Activated CD8-positive, alpha-beta T cell treated with anti-CD3 and anti-CD28 coated beads, Interleukin-2, amount 10 ng/mL, durations not matched to agents 7 days and 5 days (primary cell): ENCODE measurements at places on chromosomes 11 and 22.

GRCh38 chr22:49693416-49693815, 134.3 kb downstream of the BRD1 start:
- DNase-seq, result no peak

DNA sequence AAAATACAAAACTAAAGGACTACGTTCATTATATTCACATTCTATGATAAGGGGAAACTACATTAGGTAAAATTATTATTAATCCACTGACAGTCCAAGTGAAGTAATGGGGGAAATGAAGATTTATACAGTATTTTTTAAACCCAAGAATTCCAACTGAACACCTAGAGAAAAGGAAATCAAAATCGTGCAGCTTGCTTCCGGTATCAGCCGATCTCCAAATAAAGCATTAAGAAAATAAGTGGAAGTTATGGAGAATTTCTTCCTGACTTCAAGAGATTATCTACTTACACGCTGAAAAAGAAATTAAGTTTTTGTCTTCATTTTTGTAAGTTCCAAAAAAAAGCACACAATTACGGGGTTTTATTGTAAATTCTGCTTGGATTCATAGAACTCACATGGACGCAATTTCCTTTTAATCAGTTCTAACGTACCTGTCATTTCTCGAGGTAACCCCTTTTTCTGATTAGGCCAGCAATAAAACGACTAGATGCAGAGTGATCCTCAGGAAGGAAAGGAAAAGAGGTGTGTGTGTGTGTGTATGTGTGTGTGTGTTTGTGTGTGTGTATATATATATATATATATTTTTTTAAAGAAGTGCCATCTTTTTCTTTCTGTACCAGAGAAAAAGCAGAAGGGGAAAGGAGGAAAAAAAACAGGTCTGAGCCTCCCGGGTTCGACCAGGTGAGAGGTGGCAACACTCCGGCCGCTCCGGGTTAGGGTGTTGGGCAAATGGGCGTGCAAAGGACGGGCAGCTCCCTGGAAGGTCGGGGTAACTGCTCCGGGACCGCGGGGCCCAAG, 1.1 kb downstream of the ZBTB44 start:
- DNase-seq, result no peak

DNA sequence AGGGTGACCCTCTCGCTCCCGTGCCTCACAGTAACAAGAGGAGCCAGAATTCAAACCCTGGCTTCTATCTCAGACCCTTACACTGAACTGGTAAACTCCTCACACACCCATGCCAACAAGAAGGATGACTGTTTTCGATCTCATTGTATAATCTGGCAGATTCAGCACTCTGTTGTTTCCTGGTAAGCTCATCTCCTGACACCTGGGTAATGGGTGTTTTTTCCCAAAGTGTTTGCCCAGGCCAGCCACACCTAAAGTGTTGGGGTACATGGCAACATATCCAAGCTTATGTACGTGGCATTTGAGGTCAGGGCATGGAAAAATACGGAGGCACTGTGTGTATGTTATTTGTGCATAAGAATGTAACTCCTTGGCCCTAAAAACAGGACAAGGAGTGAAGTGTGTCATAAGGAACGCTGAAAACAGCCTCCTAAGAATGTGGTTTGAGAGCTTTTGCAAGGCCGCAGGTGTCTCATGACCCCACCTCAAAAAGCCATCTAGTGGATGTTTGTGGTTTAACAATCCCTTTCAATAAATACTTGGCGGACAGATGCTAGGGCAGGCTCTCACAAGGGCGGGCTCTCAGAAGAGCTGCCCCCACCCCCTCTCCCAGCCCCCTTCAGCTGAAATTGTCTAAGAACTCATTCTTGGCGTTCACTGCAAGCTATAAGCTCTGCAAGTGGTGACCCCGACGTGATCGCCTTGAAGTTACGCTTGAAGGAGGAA, at the start of gene MS4A15:
MS4A15 (plus strand) TSS at position 561 of the 726 bp plus-strand sequence. CDS start 6,867 bp downstream, outside the sequence.
- peak; percentile 23 for DNase-seq

- DNase-seq, result no peak
These were observed 179.0 kb upstream of the PLET1 start for GRCh38 chr11:112439614-112440013.

DNA sequence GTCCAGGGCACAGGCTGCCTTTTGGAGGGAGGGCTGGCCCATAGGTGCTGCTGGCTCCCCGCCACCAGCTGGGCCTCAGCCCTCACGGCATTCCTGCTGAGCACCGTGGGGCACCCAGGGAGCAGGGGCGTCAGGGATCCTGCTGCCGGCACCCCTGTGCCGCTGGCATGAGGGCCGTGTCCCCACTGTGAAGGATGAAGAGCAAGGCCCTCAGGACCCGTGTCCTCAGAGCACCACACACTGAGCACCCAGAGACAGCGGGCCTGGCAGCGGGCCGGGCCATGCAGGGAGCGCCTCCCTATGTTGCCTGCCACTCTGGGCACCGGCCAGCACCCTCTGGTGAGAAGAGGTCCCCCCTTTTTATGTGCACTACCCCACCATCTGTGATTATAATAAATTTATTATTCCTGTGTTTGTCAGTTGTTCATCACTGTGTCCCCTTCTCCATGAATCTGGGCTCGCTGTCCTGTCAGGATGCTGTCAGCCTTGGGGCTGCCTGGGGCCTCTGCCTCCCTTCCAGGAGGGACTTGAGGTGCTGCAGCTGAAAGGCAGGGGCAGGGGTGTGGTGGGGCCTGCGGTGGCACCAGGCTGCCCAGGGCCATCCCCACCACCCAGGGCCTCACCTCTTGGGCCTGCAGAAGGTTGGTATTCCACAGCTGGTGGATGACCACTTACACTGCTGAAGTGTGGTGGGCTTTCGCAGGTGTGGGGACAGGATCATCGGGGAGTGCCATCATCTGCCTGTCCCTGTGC, 80.0 kb downstream of the MED15 start:
- no peak for DNase-seq

- no peak for DNase-seq
These were observed 171.7 kb downstream of the DBX1 start for GRCh38 chr11:19988598-19988997.

DNA sequence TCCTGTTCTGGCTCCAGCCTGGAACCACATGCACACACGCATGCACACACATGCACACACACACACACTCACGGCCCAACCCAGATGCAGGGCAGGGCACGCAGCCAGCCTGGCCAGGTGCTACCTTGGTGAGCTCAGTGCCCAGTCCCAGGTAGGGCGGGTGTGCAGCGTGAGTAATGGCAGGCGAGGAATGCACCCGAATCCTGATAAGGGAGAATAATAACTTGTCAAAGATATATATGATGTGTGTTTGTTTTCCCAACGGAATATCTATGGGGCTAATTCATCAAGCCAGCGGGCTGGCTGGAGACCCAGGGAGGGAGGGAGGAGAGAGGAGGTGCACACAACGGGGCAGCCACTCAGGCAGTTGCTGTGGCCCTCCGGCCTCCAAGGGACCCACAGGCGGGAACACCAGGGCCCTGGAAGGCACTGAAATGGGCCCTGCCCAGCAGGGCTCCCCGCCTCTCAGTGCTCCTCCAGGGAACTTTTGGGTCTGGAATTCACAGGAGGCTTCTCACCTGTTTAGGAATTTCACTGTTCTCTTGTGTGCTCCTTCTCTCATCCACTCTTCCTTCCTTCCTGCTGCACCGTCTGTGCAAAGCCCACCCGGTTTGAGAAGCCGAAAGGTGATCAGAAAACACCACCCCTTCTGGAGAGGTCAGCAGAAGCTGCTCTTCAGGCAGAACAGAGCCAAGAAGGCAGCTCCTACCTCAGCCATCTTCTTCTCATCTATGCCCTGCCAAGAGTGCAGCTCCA, 79.0 kb downstream of the BUD13 start:
- DNase-seq, result no peak

DNA sequence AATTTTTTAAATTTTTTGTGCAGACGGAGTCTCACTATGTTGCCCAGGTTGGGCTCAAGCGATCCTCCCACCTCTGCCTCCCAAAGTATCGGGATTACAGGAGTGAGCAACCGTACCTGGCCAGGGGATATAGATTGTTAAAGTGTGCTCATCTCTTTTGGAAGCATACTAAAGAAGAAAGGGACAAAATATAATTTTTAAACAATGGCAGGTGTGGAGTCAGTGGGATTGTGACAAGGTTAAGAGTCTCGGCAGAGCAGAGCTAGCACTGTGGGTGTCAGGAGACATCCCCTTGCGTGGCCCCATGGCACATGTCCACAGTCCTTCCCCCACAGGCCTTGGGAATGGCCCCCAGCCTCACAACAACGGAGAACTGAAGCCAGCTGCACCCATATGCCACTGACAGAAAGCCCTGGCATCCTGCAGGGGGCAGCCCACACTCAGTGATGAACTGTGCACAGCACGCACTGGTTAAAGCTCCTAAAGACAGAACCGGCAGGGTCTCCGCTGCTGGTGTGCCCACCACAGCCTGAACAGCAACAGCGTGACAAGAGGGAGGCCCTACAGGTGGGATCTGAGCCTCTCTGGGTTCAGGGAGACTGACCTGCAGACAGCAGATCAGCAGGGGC, 29.9 kb downstream of the SERPIND1 start:
- DNase-seq, result peak; percentile 54

DNA sequence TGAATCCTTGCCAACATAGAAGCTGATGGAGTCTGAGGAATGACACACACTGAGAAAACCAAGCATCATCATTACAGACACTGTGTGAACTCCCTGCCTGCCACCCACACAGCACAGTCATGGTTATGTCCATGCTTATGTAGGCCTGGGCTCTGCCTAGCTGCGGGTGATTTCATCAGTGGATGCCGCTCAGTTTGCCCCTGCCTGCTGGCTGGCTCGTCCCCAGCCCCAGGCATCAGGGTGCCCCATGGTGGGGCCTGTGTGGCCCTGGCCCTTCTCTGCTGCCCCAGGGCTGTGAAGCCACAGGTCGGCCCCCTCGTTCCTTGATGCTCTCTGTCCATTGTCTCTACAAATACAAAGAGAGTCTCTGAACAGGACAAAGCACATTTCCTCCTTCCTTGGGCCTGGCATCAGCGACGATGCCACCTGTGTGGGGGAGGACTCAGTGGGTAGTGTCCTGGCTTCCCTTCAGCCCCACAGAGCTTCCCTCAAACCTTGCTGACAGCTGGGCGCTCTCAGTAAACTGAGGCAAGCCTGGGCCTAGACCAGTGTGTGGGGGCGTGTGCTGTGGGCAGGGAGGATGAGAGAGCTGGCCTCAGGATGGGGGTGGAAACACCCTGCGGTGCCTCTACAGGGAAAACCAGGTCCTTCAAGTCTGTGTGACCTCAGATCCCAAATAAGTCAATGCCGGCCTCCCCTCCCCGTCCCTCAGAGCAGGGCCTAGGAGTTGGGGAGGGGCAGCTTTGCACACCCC, 20.0 kb upstream of the TUB start:
- DNase-seq, result no peak

- no peak for DNase-seq
These were observed 6.4 kb upstream of the JAM3 start for GRCh38 chr11:134062265-134063123.

- no peak for DNase-seq
These were observed 3.0 kb upstream of the SSH3 start for GRCh38 chr11:67300256-67300755.

- no peak for DNase-seq
These were observed 35.6 kb downstream of the SIK2 start for GRCh38 chr11:111637885-111638284.

GRCh38 chr11:5307256-5308019, 5.7 kb upstream of the OR51B4 start:
- DNase-seq, result no peak

DNA sequence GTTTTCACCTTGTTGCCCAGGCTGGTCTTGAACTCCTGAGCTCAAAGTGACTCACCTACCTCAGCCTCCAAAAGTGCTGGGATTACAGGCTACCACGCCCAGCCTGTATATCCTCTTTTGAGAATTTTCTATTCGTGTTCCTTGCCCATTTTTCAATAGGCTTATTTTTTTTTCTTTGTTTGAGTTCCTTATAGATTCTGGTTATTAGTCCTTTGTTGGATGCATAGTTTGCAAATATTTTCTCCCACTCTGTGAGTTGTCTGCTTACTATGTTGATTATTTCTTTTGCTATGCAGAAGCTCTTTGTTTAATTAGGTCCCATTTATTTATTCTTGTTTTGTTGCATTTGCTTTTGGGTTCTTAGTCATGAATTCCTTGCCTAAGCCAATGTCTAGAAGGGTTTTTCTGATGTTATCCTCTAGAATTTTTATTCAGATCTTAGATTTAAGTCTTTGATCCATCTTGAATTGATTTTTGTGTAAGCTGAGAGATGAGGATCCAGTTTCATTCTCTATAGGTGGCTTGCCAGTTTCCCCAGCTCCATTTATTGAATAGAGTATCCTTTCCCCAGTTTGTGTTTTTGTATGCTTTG, 17.7 kb upstream of the ZBED5 start:
- no peak for DNase-seq

DNA sequence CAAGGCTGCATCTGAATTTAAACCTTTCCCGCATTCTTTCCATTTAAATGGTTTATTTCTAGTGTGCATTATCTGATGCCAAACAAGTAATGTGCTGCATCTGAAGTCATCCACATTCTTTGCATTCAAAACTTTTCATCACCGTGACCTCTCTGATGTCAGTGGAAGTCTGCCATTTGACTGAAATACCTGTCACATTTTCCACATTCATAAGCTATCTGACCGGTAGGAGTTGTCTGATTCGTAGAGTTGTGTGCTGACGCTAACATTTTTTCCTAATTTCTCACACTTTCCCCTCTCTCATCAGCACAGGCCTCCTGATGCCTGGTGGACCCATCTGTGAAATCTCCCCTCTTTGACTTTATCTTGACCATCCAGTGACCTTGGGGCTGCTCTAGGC, 79.9 kb upstream of the BARX2 start:
- DNase-seq, result no peak

GRCh38 chr22:43521716-43522115, 109.9 kb downstream of the MPPED1 start:
- no peak for DNase-seq

GRCh38 chr11:12716816-12717215, 42.6 kb downstream of the TEAD1 start:
- no peak for DNase-seq

- DNase-seq, result peak; percentile 68
These were observed 63.9 kb downstream of the MYO7A start for GRCh38 chr11:77191823-77192495.

- peak; percentile 63 for DNase-seq
These were observed 581 bp upstream of the EIF3L start for GRCh38 chr22:37848587-37849088.

GRCh38 chr11:93532806-93533205, 10.4 kb downstream of the SMCO4 start:
- no peak for DNase-seq

GRCh38 chr11:132779497-132779896, 752.8 kb downstream of the OPCML start:
- no peak for DNase-seq

GRCh38 chr22:40451210-40451609, 80.8 kb downstream of the SGSM3 start:
- peak; percentile 42 for DNase-seq

GRCh38 chr11:64864135-64864472, 14.3 kb downstream of the EHD1 start:
- DNase-seq, result no peak

- DNase-seq, result no peak
These were observed 540.4 kb downstream of the BUD13 start for GRCh38 chr11:116232364-116232828.

DNA sequence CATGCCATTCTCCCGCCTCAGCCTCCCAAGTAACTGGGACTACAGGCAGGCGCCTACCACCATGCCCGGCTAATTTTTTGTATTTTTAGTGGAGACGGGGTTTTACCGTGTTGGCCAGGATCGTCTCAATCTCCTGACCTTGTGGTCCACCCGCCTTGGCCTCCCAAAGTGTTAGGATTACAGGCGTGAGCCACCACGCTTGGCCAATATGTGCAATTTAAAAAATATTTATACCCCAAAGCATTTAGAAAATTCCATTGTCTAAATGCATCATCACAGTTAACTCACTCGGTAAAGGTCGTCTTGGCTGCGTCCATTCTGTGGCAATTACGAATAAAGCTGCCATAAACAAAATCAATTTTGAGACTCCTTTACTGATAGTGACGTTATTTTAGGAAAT, 36.2 kb downstream of the EP300 start:
- DNase-seq, result no peak
